ENCODE measurements at places on chromosomes 1 and 21.

GRCh38 chr1:84479998-84480397, 932 bp downstream of the RPF1 start:
- DNase-seq, result no peak

GRCh38 chr1:180246579-180246978, 16.5 kb downstream of the LHX4 start:
- DNase-seq, result no peak

- DNase-seq, result no peak
Observed at GRCh38 chr1:24892188-24893153, 37.6 kb downstream of the RUNX3 start.

DNA sequence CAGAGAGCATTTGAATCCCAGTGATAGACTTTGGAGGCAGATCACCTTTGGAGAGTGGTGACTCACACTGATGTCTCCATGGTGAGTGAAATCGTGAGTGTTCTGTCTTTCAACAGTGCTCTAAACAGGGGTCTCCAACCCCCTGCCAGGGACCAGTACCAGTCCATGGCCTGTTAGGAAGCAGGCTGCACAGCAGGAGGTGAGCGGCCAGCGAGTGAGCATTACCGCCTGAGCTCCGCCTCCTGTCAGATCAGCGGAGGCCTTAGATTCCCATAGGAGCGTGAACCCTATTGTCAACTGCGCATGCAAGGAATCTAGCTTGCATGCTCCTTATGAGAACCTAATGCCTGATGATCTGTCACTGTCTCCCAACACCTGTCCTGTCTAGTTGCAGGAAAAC, 61.8 kb upstream of the B3GALNT2 start:
- DNase-seq, result no peak

DNA sequence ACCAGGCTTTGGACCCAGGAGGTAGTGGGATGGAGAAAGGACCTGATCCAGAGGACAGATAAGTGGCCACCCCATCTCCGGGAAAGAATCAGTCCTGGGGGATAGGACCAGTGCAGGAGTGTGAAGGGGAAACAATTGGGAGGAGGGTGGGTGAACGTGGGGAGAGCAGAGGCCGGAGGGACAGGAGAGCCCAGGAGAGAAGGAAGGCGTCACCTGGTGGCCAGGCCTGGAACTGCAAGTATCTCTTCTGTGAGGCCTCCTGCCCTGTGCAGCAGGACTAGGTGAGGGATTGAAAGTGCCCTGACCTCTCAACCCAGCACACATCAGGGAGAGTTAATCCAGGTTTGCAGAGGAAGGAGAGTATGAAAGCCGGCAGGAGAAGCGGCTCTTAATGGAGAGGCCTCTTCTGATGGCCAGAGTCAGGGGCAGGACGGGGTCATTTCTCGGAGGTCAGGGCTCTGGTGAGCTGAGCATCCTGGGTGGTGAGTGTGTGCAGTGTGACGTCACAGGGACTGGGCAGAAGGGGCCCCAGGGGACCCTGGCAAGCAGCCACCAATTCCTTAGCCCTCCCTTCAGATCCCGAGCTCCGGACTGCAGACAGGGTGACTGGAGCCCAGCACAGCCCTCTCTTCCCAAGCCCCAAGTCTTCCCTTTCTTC, 9.2 kb upstream of the LAD1 start:
- no peak for DNase-seq

GRCh38 chr1:18041685-18042355, 65.8 kb upstream of the IGSF21 start:
- DNase-seq, result no peak

- no peak for DNase-seq
Observed at GRCh38 chr1:205774198-205775014, 876 bp downstream of the RAB29 start.

DNA sequence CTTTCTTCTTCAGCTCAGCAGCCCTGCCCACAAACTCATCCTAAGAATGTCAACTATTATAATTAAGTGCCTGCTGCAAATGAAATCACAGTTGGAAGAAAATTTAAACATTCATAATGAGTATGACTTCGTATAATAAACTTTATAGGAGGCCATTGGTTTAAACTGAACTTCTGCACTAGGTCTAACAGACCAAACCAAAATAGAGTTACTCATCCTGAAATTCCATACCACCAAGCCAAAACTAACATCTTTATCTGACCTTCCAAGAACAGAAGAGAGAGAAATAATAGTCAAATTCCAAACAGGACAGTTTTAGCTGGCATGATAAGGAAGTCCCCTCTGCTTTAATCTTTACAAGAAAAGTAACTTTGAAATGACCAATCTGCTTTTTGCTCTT, 472.4 kb upstream of the PRMT6 start:
- DNase-seq, result no peak

GRCh38 chr1:4682607-4683220, 28.3 kb downstream of the AJAP1 start:
- DNase-seq, result no peak

DNA sequence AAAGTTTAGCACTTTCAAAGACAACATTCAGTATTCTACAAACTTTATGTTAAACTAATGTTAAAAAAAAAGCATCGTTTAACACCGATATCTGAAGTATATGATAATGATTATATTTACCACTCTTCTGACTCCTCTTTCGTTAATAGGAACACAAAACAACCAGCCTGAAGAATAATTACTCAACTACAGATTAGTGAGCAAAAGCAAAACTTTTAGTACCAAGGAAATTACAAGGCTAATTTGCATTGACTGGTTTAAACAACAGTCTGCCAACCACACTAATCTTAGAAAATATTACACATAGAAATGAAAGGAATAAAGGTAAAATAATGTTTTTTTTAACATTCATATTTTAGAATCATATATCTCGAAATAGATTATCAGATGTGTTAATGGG, 500.7 kb downstream of the LMO4 start:
- DNase-seq, result no peak

DNA sequence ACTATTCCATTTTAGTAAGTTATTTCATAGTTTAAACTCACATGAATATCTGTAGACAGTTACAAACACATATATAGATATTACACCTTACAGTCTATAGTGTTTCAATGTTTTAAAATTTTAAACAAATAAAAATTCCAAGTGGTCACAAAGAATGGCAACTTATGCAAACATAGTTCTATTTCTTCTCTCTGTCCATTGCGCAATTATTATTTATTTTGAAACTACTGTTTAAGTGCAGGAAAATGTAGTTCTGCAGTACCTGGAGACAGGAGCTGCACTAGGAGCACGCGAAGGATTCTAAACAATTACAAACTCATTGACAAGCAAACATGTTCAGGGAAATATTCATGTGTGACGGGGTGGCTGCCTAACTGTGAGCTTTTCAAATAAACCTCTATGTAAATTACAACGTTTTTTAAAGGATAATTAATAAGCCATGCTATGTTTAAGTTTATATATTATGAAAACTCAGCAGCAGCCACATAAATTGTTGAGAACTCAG, 312.0 kb upstream of the DUSP10 start:
- no peak for DNase-seq

GRCh38 chr1:41340655-41341364, 20.4 kb upstream of the FOXO6 start:
- no peak for DNase-seq

- DNase-seq, result no peak
Observed at GRCh38 chr21:46046471-46046870, 51.4 kb upstream of the COL6A2 start.

- no peak for DNase-seq
Observed at GRCh38 chr1:83130886-83131691, 867.8 kb downstream of the TTLL7 start.

DNA sequence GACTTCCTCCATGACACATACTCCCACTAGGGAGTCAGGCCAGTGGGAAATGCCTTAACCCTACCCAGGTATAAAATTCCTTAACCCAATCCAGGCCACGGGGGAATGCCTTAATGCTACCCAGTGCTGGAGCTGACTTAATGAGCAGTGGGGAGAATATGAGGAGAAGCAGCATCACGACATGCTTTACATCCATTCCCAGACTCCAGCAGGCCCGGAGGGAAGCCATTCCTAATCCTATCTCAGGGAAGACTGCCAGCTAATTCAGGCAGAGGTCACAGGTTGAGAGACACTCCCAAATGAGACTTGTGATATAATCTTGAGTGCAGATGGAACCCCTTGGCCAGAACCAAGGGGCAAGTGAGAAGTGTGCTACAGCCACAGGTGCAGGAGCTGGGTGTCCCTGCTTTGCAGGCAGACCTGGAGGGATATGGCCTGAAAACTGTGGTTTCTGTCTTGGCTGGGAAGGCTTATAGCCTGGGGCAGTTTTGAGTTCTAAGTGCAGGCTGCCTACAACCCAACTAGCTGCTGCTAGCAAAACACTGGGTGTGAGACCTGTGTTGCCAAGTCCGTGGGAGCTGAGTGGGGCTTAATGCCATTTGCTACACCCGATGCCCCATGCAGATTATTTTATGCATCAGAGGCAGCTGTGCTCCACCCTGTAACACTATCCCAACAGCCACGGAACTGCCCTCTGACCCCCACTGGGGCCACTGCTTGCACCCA, 45.1 kb upstream of the GUCA2A start:
- no peak for DNase-seq

DNA sequence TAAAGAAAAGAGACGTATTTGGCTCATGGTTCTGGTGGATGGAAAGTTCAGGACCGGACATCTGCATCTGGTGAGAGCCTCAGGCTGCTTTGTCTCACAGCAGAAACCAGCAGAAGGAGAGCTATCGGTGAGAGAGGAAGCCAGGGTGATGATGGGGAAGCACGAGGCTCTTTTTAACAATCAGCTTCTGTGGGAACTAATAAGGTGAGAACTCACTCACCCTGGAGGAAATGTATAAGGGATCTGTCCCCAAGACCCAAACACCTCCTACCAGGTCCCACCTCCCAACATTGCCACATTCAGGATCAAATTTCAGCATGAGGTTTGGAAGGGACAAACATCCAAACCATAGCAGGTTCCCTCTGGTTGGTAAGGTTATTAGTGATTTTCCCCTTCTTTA, 32.8 kb downstream of the ASTN1 start:
- no peak for DNase-seq

DNA sequence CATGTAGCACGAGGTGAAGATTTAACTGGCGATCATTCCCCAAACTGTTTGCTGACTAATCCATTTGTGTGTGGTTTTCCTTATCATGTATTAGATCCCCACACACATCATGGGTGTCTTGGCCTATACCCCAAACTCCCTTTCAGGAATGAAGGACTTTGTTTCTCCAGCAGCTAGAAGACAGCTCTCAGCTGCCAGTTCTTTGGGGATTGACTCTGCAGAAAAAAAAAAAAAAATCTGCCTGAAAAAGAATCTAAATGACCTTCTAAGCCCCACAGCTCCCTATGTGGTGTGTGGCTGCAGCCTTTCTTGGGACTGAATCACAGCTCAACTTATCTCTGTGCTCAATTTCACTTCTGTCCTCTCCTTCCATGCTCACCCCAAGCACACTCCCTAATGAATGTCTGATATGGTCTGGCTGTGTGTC, 256.3 kb upstream of the DUSP10 start:
- no peak for DNase-seq

GRCh38 chr1:37458551-37458950, 15.8 kb upstream of the ZC3H12A start:
- DNase-seq, result no peak

- DNase-seq, result no peak
Observed at GRCh38 chr1:17168091-17168876, 36.6 kb upstream of the PADI1 start.

DNA sequence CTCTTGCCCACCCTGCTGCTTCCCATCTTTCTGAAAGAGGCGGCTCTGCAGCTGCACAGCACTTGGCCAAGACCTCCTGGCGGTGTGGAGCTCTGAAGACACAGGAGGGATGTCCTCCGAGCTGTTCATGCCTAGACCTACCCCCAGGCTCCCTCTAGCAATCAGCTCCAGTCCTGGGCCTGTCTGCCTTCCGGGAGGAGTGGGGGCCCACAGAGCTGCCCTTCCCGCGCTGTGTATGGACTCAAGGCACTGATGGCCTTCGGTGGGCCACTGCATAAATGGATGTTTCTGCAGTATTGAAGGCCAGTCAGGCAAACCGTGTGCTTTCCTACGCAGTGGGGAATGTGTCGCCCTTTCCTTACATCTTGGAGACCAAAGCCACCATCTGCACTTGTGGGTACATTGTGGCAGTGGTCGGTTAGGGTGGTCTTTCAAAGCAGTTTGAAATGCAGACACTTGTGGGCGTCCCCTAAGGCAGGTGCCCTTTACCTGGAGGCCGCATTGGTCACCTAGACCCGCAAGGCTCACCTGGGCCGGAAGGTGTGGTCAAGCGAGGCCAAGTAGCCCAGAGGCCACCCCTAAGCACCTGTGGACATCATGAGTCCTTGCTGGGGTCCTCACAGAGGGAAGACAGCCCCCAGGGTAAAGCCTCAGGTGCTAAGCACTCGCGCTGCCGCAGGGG, 912 bp upstream of the PKNOX1 start:
- DNase-seq, result no peak

DNA sequence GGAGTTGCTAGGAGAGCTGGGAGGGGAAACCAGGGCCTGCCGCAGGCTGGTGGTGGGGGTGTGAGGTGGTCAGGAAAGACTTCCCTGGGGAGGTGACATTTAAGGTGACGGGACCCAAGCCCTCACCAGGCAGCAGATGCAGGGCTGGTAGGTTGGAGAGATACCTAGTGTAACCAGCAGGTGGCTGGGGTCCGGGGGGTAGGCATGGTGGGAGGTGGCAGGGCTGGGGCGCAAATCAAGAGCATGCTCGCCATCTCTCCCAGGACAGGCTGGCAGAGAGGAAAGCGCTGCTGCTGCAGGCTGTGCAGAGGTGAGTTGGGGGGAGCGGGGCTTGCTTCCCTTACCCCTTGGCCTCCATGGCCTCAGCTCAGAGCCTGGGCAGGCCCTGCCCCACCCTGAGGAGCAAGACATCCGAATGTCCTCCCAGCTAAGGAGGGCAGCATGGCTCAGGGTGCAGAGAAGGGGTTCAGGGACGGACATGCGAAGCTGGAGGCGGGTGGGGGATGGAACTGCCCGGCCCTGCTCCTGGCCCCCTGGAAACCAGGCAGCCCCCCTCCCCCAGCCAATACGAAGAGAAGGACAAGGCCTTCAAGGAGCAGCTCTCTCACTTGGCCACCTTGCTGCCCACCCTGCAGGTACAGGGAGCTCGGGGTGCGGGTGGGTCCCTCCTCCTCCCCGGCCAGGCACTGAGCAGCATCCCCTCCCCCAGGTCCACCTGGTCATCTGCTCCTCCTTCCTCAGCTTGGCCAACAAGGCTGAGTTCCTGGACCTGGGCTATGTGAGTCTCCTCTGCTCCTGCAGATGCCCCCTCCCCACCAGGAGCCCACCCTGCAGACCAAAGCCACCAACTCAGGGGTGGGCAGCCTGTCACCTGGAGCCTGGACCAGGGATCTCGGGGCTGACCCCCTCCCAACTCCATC, 4.0 kb downstream of the RNF207 start:
- DNase-seq, result no peak

DNA sequence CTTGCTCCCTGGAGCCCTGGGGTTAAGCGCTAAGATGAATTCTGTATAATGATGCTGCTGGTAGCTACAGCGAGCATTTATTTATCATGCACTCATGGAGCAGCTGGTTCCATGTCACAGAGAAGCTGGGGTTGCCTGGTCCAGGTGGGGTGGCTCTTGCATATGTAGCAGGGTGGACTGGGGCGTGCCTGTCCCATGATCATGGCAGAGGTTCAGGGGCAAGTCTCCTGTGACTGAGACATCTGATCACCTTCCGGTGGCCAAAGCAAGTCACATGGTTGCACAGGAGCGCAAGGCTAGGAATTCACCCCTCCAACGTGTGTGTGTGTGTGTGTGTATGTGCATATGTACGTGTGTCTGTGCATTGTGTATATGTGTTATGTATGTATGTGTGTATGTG, 15.6 kb upstream of the KCNAB2 start:
- no peak for DNase-seq

- DNase-seq, result no peak
Observed at GRCh38 chr1:28297826-28298225, 31.0 kb upstream of the MED18 start.
